ENCODE measurements at places on chromosomes 11 and 22.
A peak's percentile ranks its signal among the peaks of the same experiment; 100 is the strongest.

GRCh38 chr22:27775758-27776649, 25.6 kb downstream of the MN1 start:
- DNase-seq, result no peak

- DNase-seq, result peak; percentile 21
These were observed 15.5 kb upstream of the RAC2 start for GRCh38 chr22:37259540-37260029.

- no peak for DNase-seq
These were observed 55.6 kb downstream of the WT1 start for GRCh38 chr11:32379719-32380118.

- no peak for DNase-seq
These were observed 650.8 kb upstream of the KIRREL3 start for GRCh38 chr11:127651175-127651887.

- no peak for DNase-seq
These were observed 33.5 kb downstream of the NFRKB start for GRCh38 chr11:129861702-129862522.

DNA sequence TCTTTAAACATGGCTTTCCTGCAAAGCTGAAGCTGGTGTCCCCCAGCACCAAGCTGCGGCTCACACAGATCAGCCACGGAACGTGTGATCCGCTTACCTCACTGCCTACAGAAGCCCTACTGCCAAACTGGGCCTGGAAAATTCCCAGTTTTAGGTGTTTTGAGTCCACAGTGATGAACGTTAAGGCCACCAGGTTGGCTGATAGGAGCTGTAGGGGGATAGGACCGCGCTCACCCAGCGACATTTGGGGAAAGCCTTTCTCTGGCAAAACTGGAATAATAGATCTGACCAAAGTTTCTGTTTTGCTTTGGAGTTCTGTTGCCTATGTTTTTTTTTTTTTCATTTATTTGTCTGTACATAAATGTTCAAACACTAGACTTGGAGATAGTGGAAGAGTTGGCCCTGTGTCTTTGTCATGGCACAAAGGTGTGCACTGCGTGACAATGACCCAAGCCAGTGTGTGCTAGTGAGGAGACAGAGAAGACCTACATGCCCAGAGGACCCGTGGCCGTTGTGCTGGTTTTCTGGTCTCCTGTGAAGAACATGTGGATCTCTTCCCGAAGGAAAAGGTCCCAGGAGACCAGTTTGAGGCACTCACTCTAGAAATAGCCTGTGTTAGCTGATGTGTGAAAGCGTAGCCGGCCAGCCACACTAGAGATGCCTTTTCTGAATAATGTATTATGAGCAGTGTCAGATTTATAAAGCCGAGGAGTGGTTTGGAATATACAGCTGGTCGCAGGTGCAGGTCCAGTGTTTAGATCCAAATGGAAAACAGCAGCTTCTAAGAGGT, 15.0 kb downstream of the ASPHD2 start:
- DNase-seq, result no peak

DNA sequence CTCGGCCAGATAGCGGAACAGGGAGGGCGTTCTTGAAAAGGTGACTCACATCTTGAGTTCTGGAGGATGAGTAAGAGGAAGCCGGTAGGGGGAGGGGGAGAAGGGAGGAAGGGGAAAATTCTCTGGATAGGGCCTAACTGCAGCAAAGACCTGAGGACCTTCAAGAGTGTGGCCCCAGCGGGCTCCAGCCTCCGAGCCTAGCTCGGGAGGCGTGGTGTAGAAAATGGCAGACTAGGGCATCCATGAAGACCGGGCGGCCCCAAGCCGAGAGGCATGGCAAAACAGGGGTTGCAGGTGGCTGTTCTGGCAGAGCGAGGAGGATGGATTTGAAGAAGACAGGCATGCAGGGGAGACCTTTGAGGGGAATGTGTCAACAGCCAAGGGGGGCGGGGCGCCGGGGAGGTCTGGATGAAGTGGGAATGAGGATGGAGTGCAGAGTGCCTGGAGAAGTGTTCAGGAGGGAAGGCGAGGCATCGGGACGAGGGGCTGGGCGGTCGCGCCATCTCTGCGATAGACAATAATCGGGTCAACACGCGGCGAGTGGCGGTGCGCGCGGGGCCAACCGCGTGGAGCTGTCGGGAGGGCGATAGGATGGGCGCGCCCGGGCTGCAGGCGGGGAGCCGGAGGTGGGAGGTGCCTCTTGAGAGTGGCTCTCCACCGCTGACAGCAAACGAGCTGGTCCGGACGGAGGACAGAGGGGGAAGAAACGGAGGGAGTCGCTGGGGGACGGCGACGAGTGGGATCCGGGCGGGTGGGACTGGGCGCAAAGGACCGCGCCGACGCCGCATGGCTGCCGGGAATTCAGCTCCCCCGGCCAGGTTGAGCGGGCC, 40.0 kb upstream of the CREB3L1 start:
- DNase-seq, result no peak

DNA sequence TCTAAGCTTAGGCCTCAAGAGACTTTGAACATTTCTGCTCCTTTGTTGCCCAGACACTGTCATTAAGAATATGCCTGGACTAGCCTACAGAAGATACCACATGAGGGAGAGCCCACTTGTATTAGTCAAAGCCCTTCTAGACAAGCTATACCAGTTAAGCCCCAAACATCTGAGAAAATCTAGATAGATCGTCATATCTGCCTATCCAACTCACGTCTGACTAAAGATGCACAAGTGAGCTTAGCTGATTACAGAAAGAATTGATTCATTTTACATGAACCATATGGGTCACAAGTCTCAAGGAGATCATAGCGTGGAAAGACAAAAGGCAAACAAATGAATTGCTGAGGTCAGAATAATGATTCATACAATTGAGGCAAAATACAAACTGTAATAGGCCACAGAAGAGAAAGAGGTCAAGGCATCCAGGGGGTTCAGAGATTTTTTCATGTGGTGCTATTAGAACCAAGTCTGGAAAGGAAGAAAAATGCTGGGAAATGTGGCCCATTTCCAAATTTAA, 1155.5 kb upstream of the TENM4 start:
- DNase-seq, result no peak

All from naive thymus-derived CD8-positive, alpha-beta T cell (primary cell).